ENCODE measurements at places on chromosomes 3 and 15.

- no peak for DNase-seq
Measured at GRCh38 chr3:155895379-155895900, 25.0 kb downstream of the GMPS start.

GRCh38 chr15:75578173-75578947, 755 bp downstream of the PTPN9 start:
- no peak for DNase-seq

- DNase-seq: no peak
Measured at GRCh38 chr3:10453431-10454163, 51.8 kb downstream of the ATP2B2 start.

DNA sequence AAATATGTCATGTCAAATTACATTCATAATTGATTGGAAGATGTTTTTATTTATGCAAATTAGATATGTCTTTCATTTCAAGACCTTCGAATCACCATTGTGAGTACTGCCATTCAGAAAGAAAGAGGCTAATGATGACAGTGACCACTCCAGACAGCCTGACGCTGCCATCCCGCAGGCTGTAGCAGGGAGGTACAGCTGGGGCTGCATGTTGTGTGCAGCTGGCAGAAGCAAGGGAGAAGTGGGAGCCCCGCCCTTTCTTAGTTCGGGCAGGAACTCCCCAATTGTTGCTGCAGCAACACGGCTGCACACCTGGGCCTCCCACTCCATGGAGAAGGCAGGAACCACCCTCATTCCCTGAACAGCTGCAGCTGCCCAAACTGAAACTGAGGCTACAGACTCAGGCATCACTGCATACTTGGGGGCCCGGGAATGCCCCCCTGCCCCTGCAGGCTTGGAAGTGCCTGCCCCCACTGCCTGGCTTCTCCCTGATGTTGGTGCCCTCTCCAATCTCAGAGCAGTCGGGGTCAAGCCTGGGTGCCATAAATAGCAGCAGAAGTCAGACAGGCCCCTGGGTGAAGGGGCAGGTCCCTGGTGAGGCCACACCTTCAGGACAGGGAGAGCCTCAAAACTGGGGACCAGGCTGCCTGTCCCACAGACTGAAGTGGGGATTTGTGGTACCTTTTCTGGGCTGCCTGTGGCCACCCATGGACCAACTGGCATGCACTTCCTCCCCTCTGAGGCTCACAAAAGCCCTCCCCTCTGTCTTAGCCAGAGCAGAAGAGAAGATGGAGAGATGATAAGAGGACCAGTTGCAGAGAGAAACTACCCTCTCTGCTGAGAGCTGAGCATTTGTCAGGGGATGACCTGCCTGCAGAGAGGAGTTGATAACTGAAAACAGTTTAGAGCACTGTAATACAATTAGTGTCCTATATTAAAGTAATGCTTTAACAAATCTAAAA, 964.6 kb downstream of the SI start:
- DNase-seq: no peak

GRCh38 chr3:134406331-134407238, 32.3 kb upstream of the AMOTL2 start:
- DNase-seq: no peak

GRCh38 chr3:100057716-100058575, 56.4 kb downstream of the FILIP1L start:
- DNase-seq: no peak

- DNase-seq: no peak
Measured at GRCh38 chr3:193640165-193640715, 47.2 kb downstream of the OPA1 start.

DNA sequence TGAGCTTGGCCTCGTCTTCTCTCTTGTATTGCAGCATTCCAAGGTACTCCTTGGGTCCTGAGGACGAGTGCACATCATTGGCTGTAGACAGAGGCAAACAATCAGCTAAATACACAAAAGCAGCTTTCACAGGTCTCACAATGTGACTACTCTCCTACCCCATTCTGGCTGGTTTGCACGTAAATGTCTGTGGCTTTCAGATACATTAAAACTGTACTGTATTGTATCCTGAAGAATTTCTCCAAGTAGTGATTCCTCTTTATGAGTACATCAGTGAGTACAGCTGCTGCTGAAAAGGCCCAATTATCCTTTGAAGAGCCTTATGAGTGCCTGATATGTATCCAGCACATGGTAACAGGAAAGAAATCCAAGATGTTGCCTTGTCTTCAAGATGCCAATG, 22.0 kb upstream of the GNB5 start:
- DNase-seq: no peak

DNA sequence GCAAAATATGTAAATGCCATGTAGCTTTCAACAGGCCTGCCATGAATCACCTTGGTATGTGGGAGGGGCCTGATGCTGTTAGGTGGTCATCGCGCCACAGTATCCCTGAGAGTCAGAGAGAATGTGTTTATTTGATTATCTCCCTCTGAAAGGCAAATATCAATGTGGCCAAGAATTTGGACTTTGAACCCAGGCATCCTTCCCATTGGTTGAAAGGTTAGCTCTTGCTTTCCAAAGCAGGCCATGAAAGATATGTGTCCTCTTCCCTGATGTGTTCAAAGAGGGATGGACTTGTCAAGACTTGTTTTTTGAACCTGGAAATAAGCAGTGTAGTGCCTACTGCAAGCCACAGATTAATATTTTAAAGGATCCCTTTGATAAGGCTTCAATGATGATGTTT, 36.7 kb downstream of the SRP14 start:
- DNase-seq: no peak

- DNase-seq: no peak
Measured at GRCh38 chr3:131551761-131552160, 49.0 kb upstream of the MRPL3 start.

GRCh38 chr3:148694116-148694515, 3.6 kb upstream of the AGTR1 start:
- no peak for DNase-seq

- DNase-seq: no peak
Measured at GRCh38 chr3:13881536-13882410, 1.9 kb upstream of the WNT7A start.

DNA sequence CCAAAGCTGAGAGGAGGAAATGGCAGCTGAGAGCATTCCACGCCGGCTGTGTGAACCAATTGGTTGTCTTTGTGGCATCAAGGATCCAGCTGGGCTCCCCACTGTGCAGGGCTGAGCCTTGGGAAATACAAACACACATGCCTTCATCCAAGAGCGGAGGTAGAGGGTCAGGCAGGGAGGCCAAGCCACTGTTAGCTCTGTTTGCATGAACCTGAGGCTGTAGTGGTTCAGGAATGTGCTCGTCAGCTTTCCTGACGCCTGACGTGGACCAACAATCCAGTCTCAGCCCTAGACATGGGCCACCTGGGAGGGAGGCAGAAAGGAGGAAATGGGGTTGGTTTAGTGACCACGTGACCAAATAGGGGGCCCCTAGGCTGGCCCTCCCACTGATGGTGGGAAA, 276.9 kb downstream of the TLE3 start:
- no peak for DNase-seq

- no peak for DNase-seq
Measured at GRCh38 chr15:73325191-73325861, 43.4 kb downstream of the HCN4 start.

DNA sequence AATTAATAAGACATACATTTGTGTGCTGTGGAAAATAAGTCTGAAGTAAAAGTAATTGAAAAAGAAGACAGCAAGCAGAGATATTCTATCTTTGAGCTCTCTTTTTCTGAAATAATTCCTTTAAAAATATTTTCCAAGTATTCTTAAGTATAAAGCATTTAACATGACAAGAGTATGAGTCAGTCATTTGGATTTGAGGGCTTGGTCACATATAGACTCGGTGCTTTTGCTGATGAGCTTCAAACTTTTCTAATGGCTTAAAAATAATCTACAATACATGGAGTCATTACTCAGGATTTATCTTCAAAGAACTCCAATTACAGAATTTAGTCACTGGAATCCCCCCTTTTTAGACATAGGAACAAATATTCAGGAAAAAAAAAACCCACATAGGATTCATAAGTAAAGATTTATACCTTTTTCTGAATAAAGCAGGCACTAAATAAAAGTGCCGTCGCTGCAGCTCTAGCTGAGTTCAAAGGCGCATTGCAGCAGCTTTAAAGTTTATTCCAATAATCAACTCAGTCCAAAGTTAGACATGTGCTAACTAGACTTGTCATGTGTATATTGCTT, 147.5 kb downstream of the CTNNB1 start:
- DNase-seq: no peak

Measured in anterior cingulate cortex (tissue), 58 donors.